HT-29 (cell line): ENCODE measurements at places on chromosomes 7 and 10.

- no peak for DNase-seq
Observed at GRCh38 chr10:86077871-86078638, 288.5 kb downstream of the GRID1 start.

- no peak for DNase-seq
Observed at GRCh38 chr7:154841731-154842331, 161.1 kb downstream of the PAXIP1 start.

DNA sequence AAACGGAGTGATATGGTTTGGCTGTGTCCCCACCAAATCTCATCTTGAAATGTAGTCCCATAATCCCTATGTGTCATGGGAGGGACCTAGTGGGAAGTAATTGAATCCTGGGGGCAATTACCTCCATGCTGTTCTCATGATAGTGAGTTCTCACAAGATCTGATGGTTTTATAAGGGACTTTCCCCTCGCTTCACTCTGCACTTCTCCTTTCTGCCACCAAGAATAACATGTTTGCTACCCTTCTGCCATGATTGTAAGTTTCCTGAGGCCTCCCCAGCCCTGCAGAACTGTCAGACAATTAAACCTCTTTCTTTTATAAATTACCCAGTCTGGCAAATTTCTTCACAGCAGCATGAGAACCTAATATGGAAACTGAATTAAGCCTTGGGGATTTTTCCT is 19.1 kb downstream of the FAM3C start:
- DNase-seq = no peak

DNA sequence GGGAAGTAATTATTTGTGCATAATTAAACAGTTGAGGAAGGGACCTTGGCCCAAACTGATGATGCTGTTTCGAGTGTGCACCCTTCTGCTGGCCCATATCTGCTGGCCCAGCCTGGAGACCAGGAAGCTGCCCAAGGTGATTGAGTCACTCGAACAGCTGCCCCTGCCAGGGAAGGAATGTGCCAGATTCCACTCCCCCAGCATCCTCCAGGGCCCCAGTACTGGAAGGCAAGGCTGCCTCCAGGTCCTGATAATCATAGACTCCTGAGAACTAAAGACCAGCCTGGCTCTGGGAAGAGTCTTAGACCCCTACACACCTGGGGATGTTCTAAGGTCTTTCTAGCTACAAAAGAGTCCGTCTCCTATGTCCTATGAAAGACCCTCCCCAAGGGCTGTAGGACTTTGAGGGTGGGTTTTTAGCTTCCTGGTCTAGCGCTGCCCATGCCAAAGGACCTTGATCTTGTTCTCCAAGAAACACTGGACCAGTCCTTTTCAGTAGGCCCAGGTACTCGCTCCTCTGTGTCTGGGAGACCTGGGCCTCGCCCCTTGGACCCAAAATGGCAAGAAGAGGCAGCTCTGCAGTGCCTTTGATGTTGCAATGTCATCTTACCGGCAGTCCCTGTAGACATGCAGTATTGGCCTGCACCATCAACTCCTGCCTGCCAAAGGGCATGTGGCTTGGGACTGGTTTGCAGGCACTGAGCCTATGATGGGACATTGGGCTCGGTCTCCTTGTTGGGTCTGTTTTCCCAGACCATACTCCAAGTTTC is 103.2 kb upstream of the GPR26 start:
- DNase-seq = no peak

- DNase-seq = no peak
Observed at GRCh38 chr10:23055424-23056185, 39.8 kb upstream of the MSRB2 start.

DNA sequence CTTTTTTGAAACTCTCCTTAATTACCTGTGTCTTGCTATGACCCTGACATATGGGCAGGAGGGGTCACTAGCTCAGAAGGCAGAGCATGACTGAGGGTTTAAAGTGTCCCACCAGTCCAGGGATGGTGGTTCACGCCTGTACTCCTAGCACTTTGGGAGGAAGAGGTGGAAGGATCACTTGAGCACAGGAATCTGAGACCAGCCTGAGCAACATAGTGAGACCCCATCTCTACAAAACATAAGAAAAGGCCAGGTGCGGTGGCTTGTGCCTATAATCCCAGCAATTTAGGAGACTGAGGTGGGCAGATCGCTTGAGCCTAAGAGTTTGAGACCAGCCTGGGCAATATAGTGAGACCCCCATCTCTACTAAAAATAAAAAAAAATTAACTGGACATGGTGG is 133.8 kb downstream of the TMEM178B start:
- DNase-seq = no peak

- no peak for DNase-seq
Observed at GRCh38 chr10:29835055-29835454, 200.3 kb upstream of the SVIL start.

- no peak for DNase-seq
Observed at GRCh38 chr10:25457552-25457951, 282.8 kb downstream of the GPR158 start.

DNA sequence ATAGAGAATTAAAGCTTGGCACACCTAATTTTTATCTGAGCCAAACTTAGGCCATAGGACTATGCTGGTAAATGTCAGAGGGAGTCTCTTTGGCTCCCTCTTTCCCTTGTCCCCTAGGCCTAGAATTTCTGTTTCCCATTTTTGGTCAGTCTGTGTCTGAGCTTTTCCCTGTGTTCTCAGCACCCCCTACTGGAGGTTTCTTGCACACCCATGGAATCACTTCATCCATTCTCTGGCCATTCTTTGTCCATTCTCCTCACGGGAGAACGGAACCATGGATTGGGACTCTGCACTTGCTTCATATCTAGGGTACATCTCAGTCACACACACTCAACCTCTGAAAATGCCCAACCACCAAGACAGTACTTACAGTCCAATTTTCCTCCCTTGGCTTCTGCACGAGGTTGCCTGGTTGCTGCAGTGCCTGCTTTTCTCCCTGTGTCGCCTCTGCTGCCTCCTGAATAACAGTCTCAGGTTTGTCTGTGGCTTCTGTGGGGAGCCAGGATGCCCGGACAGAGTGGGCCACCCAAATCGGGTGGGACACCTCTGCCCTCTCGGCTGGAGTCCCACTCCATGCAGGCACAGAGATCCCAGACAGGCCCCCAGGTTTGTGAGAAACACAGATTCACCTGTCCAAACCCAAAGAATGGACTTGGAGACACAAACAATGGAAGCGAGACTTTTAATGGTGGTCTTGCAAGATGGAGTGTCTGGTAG is 35.1 kb upstream of the DNAH11 start:
- DNase-seq = peak; percentile 80
